Muscle of leg (tissue), 16 donors: ENCODE measurements at places on chromosomes 11 and 22.

GRCh38 chr11:87320123-87320522, 282.4 kb downstream of the TMEM135 start:
- DNase-seq = peak; percentile 62

GRCh38 chr22:35649026-35649553, 844 bp downstream of the APOL6 start:
- DNase-seq = no peak

- DNase-seq = no peak
Observed at GRCh38 chr11:111909378-111909777, 2.2 kb downstream of the CRYAB start.

DNA sequence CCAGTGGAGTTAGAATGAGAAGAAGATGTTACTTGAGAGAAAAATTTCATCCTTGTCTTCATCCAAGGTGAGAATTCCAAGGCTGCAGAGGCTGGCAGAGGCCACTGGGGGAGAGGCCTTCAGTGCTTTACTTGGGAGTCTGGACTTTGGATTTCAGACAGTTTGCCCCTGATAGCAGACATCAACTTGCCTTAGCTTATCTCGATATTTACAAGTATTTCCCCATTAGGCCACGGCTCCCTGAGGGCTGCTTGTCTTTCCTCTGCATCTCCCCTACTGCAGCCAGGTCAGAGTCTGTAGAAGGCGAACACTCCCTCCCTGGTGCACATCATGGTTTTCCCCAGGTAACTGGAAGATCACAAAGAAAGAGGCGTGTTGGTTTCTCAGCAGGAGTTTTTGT, 29.9 kb upstream of the BSX start:
- DNase-seq = no peak

DNA sequence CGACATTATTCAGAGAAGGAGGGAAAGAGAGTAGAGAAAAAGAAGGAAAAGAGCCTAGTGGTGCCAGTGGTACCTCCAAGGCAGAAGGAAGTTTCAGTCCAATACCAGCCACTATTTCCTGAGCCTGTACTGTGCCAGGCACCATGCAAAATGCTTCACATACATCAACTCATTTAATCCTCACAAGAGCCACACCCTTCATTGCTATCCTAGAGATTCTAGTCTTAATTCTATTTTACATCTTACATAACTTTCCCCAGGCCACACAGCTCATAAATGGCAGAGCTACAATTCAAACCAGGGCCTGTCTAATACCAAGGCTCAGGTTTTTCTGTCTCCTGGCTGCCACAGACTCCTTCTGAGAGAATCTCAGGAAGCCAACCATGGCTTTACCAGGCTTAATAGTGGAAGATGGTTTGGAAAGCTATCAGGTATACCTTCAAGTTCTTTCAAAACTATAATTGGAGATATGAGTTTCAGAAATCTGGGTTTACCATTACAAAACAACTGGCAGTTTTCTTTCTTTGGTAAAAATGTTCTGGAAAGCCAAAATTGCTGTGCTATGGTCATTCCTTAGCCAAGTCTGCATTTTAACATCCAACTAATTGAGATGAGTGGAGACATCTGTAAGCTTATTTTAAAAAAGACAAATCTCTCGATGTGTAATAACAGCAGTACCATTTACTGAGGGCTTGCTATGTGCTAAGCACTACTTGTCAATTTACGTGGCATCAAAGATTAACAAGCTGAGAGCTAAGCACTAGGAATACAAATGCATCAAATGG, 225.1 kb upstream of the PITPNB start:
- DNase-seq = peak; percentile 32

DNA sequence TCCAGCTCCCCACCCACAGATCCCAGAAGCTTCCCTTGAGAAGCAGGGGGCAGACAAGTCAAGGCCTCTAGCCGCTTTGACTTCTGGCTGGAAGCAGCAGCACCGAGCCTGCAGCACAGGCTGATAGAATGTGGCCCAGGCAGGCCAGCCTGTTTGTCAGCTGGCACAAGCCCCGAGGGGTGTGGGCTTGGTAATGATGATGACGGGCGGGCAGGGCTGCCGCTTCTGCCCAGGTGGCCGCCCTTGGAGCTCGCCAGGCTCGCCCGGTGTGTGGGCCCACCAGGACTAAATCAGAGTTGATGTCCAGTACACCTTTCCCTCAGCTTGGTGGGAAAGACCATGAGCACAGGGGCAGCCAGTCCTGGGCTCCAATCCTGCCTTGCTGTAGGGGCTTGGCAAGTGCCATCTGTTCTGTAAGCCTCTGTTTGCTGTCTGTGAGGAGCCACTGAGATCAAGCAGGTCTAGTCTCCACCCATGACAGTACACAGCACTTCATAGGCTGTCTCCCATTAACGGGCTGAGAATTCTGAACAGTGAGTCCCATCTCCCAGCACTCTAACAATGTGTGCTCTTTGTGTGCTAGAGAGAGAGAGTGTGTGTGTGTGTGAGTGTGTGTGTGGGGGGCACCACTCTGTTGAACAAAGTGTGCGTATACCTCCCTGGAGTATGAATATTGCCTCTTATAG, 26.8 kb downstream of the MICAL2 start:
- DNase-seq = no peak

GRCh38 chr22:29716814-29717545, 2.8 kb upstream of the CABP7 start:
- DNase-seq = peak; percentile 92

DNA sequence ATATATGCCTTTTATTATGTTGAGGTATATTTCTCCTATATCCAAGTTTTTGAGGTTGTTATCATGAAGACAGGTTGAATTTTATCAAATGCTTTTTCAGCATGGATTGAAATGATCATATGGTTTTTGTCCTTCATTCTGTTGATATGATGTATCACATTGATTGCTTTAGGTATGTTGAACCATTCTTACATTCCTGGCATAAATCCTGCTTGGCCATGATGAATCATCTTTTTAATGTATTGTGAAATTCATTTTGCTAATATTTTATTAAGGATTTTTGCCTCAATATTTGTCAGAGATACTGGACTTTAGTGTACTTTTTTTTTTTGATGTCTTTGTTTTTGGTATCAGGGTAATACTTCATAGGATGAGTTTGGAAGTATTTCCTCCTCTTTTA, 283.8 kb upstream of the C11orf87 start:
- no peak for DNase-seq

DNA sequence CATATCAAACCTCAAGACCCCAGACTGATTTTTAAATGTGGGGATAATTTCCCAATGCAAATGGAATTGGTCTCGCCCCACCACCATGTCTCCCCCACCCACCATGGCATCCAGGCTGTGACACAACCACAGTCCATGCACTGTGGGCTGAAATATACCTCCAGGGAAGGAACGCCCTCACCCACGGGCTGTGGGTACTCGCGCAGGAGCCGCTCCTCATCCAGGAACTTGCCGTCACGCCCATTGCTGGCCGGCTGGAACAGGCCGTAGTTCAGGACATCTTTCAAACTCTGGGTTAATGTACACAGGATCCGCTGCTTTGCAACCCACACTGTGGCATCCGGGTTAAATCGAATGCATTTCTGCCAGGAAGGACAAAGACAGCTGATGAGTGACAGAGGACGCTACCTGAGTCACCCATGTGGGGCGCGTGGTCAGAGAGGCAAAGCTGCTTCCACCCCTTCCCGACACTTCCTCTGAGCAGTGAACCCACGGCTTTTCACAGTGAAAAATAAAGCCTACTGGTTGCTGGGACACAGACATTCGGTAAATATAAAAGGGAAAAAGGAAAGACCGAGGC, 133.6 kb downstream of the SHANK2 start:
- DNase-seq = no peak

GRCh38 chr11:69797156-69797555, 22.0 kb upstream of the FGF4 start:
- no peak for DNase-seq

DNA sequence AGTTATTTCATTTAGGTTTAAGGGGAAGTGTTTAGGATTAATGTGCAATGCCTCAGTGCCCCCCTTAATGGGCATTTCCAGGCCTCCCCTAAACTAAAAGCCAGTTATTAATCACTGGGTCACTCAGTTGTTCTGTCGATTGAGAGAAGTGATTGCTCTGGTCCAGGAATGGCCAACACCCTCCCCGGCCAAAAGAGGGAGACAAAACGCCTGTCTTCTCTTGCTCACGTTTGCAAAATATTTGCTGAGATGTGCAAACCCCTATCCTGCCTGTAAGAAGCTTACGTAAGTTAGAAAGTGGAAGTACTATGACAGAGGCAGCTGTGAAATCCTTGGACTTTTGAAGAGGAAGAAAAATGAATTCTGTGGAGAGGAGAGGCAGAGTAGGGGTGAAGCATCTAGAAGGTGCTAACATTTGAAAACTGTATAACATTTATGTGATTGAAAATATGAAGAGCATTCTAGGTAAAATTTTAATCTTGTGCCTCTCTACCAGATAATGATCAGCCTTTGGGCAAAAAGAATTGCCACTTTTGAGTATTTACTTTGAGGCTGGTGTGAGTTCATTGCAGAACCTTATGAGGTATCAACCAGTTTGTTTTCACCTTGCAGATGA, 37.7 kb downstream of the NTM start:
- DNase-seq = peak; percentile 38

- DNase-seq = no peak
Observed at GRCh38 chr11:126185259-126186024, 26.0 kb downstream of the RPUSD4 start.

DNA sequence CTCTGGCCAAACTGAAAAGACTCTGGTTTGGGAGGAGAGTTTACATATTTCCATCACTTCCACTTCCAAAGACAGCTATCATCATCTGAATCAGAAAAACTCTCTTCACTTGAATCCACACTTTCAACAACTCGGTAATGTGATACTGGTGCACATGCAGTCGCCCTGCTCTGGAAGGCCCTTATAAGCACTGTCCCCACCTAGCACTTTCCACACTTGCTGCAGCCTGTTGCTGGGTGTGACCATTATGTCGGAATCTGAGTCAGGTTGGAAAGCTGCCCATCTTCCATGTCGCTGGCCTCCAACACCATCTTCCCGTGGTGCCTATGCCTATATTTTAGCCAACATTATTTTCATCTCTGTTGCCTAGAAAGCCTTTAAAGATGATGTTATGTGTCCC, 1.1 kb upstream of the OR10A5 start:
- no peak for DNase-seq

DNA sequence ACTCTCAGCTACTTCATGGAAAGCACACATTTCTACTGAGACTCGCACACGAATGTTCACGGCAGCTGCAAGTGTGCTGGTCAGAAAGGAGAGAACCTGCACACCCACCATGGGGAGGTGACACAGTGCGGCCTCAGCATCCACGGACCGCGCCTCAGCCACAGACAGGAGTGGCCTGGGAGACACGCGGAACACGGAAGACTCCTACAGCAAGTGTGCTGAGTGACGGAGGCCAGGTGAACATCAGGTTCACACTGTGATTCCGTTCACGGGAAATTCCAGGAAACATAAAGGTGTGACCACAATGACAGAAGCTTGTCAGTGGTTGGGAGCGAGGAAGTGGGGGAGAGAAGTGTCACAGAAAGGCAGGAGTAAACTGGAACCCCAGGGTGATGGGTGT, 13.3 kb upstream of the MOB2 start:
- DNase-seq = no peak

DNA sequence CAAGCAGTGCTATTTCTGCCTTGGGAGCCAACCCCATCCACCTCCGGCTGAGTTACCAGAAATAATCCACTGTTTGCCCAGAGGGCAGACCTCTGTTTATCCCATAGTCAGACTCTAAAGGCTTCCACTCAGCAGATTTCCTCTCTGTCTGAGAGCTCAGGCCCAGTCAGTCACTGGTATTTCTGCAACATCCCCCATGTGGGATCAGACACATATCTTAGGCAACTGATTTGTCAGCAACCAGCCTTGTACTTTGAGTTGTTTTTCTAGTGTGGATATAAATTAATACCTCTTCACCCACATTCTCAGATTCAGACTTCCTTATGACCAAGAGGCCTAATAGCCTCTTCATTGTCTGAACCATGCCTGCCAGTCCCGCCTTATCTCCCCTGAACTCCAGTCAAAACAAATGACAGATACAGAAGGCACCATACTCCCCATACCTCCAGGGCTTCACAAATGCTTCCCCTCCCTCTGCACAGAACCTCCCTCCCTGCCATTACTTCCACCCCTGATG, 193.6 kb downstream of the FAM76B start:
- no peak for DNase-seq

DNA sequence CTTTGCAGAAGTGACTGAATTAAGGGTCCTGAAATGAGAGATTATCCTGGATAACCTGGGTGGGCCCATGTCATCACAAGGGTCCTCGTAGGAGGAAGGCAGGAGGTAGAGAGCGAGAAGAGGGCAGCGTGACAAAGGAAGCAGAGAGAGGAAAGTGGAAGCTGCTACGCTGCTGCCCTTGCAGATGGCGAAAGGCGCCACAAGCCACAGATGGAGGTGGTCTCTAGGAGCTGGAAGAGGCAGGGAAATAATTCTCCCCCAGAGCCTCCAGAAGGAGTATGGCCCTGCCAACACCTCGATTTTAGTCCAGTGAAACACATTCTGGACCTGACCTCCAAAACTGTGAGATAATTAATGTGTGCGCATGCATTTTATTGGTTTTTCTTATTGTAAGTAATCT, 13.4 kb downstream of the TMEM184B start:
- DNase-seq = no peak

DNA sequence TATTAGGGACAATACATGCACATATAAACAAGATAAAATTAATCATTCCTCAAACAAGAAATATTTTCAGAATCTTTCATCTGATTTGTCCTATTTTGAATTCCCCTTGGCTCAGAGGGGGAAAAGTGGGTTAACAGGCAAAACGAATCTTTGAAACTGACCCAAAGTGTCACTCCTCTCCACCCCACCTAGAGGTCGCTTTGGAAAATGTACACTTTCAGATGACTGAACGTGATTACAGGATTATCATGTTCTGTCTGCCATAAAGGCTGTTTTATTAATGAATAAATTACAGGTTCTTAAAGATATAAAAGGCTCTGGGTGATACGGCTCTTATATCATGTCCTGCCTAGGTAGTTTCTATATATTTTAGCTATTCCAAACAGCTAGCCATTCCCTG, 1735.0 kb downstream of the LRRC4C start:
- DNase-seq = no peak

GRCh38 chr22:35150183-35151107, 84.5 kb downstream of the ISX start:
- peak; percentile 68 for DNase-seq

- DNase-seq = no peak
Observed at GRCh38 chr11:103406357-103406756, 297.1 kb downstream of the DYNC2H1 start.
